NCI-H1694 treated with DMSO at 0.1 percent for 48 hours (cell line): ENCODE measurements at places on chromosomes 4 and X.
A peak's percentile ranks its signal among the peaks of the same experiment; 100 is the strongest.

- no peak for DNase-seq
Measured at GRCh38 chr4:88524171-88524570, 595 bp upstream of the PYURF start.

GRCh38 chr4:70734168-70734954 is 12.6 kb downstream of the RUFY3 start:
- DNase-seq, result no peak

DNA sequence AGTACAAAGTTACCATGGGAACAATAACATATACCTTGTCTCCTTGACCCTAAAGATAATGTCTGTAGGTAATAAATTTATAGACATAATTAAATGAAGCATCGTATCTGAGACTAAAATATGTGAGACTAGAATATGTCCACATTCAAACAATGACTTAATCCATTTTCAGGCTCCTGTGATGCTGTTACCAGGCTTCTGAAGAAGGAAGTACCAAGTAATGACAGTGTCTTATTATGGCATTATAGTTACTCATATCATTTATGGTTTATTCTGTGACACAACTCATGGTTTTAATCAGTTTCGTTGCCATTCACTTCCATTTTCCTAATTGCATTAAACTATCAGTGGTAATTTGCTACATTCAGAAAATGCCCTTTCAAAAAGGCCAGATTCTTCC is 100.6 kb upstream of the GPM6B start:
- no peak for DNase-seq

- DNase-seq, result no peak
Measured at GRCh38 chr4:88605736-88606135, 13.5 kb downstream of the HERC3 start.

DNA sequence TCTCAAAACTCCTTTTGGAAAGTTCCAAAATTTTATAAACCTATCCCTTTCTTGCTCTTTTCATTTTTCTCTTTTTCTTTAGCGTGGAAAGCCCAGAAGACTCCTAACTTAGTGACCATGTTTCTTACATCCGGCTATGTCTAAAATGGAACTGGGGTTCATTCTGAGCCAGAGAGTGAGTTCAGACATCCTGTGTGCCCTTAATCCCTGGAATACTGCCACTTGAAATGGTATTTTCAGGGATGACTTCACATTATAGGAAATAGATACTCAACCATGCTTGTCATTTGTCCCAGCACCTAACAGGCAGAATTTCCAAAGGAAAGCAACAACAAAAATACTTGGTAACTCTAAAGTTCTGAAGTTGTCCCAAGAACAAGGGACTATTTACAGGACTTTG is 379.6 kb downstream of the ARHGAP24 start:
- DNase-seq, result no peak

DNA sequence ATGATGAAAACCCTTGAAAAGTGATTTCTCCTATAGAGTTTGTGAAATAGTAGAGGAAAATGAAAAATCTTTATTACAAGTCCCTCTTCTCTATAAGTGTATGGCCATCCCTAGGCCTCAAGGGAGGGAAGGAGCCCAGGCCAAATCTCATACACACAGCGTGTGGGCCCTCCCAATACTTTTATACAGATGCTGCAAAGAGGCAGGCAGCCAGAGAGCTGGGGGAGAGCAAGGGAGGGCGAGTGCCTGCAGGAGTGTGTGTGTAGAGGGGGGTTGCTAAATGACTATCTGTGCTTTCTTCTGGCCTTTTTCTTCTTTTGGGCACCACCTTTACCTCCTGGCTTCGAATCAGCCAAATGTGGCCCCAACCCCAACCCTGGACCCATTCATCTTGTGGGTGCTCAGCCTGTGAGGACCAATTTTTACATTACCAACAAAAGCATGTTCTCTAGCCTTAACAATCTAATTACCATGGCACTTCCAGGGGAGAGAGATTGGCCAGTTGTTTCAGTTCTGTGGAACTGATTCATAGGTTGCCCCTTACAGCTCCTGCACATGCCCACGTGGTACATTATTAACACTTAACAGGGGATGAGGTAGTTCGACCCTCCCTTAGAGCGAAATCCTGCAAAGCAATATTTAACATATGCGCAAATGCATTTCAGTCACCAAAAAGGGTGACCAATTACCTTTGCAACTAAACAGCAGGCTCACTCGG is 2.0 kb downstream of the GPC3 start:
- DNase-seq, result no peak

DNA sequence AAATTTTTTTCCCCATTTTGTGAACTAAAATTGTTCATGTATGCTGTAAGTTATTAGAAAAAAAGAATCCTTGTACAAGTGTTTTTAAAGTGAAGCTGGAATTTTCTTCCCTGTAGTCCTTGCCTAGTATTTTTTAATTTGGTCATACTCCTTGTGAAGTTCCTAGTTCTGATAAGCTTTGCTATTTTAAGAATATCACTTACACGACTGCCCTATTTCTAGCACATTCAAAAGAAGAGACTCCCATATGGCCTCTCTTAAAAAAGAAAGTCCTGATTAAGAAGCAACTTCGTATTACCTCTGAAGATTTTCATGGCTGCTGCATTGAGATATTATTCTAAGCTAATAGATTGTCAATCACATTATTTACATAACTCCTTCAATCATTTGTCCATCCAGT is 87.2 kb downstream of the KLHL8 start:
- DNase-seq, result no peak

DNA sequence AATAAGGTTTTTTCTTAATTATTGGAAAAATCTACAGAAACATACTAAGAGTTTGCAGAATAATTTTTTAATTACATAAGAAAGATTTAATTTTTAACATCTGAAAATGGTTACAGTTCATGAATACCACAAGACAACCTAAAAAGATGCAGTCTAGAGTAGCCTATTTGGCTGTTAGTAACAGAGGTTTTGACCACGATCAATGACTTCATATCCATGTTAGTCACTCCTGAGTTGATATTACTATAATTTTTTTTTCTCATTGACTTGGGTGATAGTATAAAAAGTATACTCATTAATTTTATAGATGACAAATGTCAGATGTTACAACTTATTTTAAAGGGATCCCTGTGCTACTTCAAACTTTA is 272.5 kb downstream of the DCTD start:
- DNase-seq, result no peak

DNA sequence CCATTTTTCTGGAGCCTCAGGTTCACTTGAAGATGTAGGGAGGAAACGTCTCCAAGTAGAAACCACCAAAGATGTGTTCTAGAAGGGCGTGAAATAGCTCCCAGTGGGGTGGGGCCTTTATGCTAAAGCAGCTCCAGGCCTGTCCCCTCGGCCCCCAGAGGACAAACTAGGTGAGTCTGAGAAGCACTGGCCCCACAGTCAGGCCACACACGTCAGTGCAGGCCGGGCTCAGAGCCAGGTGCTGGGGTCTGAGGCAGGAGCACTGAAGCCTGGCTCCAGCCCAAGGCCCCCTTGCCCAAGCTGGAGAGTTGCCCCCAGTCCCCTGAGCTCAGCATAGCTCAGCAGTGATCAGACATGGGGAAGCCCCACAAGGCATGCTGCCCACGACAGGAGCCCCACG is 95.4 kb upstream of the PSAPL1 start:
- no peak for DNase-seq

DNA sequence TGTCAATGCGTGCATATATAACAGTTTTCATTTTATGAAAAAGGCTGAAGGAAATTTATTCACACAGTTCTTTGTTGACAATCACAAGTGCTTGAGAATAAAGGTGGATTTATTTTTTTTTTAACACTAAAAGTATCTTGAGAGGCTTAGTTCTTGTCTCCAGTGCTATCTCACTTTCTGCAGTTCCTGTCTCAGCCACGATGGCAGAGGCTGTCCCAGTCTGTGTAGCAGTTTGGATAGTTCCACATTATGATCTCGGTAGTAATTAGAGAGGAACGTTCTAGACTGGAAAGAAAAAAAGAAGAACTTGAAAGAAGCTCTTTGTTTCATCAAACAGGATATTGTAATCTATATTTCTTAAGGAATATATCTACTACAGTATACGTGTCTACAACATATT is 229.0 kb downstream of the UGT8 start:
- no peak for DNase-seq

- peak; percentile 53 for DNase-seq
Measured at GRCh38 chrX:42460706-42461105, 317.3 kb downstream of the PPP1R2C start.

DNA sequence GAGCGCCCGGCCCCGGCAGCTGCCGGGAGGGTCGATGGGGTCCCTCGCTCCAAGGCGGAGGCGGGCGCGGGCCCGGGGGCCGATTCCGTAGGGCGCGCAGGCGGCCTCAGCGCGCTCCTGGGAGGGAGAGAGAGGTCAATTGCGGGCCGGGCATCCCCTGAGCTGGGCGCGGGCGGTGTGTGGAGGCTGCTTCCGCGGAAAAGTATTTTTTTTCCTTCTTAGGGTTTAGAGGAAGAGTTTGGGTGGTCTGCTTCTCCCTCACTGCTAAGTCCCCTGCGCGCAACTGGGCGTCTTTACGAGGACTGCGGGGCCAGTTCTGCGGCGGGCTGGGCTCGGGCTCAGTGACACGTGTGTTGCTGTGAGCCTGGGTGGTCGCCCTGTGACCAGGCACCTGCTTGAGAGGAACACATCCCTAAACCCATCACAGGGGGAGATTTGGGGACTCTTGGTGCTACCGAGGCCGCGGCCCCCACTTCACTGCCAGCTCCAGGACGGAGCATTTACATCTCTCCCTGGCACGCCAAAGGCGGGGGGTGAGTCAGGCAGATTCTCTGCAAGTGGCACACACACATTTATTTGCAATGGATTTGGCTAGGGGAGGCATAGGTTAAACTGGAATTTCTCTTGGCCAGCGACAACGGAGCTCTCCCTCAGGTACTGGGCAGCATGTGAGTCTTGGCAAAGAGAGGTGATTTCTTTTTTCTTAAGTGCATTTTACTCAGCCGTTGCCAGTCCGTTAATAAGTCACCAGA is 151.2 kb upstream of the SLC4A4 start:
- no peak for DNase-seq

- no peak for DNase-seq
Measured at GRCh38 chr4:169305651-169306050, 34.9 kb upstream of the SH3RF1 start.

GRCh38 chr4:151581570-151581969 is 172.6 kb downstream of the FHIP1A start:
- no peak for DNase-seq

- no peak for DNase-seq
Measured at GRCh38 chrX:134990801-134991481, at the start of gene SMIM10. Gene SMIM10 (plus strand): TSS chrX:134990991. CDS start chrX:134991096, 105 bp downstream.

GRCh38 chrX:78687586-78687985 is 28.5 kb upstream of the RTL3 start:
- no peak for DNase-seq

GRCh38 chrX:5632061-5632614 is 596.5 kb downstream of the NLGN4X start:
- no peak for DNase-seq

DNA sequence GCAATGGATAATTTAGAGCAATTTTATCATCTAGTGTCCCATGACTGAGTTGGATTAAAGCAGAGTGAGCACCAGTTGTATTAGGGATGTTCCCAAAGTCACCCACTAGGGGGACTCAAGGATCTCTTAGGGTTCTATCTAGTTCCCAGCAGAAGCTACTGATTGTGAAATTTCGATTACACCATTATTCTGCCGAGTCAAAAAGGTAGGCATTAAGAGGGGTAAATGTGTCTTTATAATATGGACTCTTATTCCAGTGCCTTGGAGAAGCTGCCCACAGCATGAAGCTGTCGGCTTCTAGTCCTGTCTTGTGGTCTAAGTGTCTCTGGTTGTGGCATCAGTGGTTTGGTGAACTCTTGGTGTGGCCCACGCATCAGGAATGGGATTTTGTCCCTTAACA is 53.3 kb downstream of the RGS12 start:
- DNase-seq, result peak; percentile 65

DNA sequence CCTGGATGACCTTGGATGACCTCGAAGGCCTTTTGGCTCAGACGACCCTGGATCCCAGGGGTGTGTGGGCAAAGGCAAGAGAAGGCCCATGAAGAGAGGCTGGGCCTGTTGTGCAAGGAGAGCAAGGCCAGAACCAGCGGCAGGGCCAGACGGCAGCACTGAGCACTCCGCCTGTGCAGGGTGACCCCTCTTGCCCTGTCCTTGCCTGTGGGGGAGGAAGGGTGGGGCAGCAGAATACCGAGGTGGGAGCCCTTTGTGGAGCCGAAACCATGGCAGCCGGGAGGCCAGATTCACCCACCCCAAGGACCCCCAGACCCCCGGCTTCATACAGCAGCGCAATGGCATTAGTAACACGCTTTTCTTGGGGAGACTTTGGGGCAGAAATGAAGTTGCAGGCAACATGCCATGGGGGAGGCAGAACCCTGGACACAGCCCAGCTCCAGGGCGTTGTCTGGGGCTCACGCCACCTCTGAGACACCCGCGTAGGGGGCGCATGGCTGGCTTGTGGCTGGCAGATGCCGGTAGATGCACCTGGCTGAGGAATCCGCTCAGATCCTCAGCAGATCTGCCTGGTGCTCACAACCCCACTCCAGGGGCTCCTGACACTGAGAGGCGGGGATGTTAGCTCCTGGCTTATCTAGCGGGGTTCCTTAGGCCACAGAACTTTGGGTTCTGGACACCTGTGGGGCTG is 114.5 kb downstream of the FAM53A start:
- DNase-seq, result no peak

DNA sequence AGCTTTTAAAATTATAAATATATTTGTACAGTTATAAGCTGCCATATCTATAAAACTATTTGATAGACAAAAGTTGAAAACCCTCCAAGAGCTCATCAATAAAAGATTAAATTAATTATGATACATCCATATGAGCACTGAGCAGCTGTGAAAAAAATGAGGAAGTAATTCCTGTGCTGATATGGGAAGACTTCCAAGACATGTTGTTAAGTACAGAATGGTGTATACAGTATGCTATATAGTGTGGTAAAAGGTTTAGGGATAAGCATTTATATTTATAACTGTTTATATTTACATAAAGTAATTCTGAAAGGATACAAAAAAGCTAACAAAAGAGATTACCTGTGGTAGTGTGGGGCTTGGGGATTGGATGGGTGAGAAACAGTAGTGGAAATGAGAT is 92.8 kb upstream of the BMP2K start:
- DNase-seq, result no peak

- no peak for DNase-seq
Measured at GRCh38 chr4:88742561-88742960, 44.9 kb upstream of the NAP1L5 start.

- DNase-seq, result peak; percentile 85
Measured at GRCh38 chr4:139740531-139741041, 75.0 kb downstream of the MGST2 start.

GRCh38 chr4:3675251-3676115 is 90.7 kb upstream of the ADRA2C start:
- no peak for DNase-seq

GRCh38 chrX:41293269-41293668 is 40.7 kb upstream of the DDX3X start:
- DNase-seq, result peak; percentile 4

- DNase-seq, result no peak
Measured at GRCh38 chr4:58807843-58808615, 1697.8 kb upstream of the IGFBP7 start.
